ENCODE measurements at places on chromosomes 3 and 15.

- DNase-seq: no peak
Observed at GRCh38 chr3:171981271-171981605, 58.1 kb upstream of the FNDC3B start.

DNA sequence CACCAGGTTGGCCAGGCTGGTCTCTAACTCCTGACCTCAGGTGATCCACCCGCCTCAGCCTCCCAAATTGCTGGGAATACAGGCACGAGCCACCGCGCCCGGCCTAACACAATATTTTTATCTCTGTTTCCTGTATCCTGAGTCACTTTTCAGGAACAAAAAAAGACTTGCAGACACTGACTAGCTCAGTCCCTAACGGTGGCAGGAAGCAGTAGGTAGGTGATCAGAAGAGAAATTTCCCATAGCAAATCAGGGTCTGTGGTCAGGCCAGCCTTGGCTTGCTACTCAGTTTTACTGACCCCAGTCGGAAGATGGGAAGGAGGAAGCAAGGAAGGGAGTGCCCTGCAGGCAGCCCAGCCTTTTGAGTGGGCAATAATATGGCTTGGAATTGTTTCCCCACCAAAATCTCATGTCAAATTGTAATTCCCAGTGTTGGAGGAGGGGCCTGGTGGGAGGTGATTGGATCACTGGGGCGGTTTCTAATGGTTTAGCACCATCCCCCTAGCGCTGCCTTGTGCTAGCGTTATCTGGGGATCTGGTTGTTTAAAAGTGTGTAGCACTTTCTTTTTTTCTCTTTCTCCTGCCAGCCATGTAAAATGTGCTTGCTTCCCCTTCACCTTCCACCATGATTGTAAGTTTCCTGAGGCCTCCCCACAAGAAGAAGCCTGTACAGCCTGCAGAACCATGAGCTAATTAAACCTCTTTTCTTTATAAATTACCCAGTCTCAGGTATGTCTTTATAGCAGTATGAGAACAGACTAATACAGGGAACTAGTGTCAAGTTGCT lies 19.5 kb upstream of the CDCP1 start:
- no peak for DNase-seq

DNA sequence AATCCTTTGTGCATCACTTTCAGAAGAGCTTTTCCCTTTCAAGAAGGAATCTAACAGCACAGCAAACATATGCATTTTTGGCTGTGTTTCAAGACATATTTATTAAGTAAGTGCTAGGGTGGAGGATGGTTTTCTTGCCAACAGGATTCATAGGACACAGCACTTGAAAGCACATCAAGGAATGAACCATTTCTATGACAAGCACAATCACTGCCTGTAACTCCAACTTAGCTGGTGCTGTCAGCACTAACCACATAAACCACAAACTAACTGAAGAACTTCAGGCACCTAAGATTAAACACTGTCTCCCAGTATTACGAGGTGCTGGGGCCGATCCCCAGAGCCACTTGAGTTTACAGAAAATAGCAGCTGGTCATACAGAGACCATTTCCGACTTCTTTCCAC lies 35.4 kb upstream of the SPRED1 start:
- DNase-seq: no peak

GRCh38 chr3:45980229-45980813 lies 15.3 kb downstream of the FYCO1 start:
- DNase-seq: no peak

GRCh38 chr3:97935842-97936241 lies 36.4 kb downstream of the RIOX2 start:
- no peak for DNase-seq

GRCh38 chr3:140384028-140384771 lies 293.7 kb upstream of the TRIM42 start:
- no peak for DNase-seq

- DNase-seq: peak; percentile 85
Observed at GRCh38 chr15:45522328-45523165, at the start of gene SLC30A4. Gene SLC30A4 (minus strand): TSS chr15:45522755. CDS start chr15:45522354, 401 bp downstream.

GRCh38 chr3:43885908-43886618 lies 195.3 kb downstream of the ABHD5 start:
- no peak for DNase-seq

GRCh38 chr3:38575279-38575843 lies 74.1 kb downstream of the SCN5A start:
- no peak for DNase-seq

GRCh38 chr3:43221076-43221475 lies 65.3 kb upstream of the SNRK start:
- DNase-seq: no peak

DNA sequence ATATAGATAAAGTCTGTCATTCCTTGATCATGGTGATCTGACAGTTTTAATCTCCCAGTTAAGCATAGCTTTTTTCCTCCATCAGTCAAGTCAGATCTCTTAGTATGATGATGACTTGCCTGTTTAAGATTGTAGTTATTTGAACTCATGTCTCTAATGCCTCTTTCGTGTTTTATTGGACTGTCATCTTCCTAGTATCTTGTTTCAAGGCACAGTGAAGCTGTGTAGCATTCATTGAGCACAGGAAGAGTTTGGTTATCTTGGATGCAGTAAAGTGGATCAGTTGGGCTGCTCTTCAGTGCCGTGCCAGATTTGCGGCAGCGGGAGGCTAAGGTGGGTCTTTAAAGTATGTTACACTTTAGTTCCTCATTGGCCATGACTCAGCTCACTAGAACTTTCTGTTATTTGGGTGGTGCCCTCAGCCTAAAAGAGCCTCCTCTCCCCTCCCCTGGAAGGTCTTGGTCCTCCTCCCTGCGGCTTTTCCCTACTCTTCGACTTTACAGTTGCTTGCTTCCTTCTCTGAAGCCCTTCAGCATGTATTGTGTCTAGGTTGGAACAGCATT lies 45.7 kb upstream of the SKOR1 start:
- DNase-seq: no peak

GRCh38 chr3:184801241-184801785 lies 10.7 kb upstream of the VPS8 start:
- no peak for DNase-seq

GRCh38 chr3:73435055-73435454 lies 189.7 kb downstream of the PDZRN3 start:
- DNase-seq: no peak

DNA sequence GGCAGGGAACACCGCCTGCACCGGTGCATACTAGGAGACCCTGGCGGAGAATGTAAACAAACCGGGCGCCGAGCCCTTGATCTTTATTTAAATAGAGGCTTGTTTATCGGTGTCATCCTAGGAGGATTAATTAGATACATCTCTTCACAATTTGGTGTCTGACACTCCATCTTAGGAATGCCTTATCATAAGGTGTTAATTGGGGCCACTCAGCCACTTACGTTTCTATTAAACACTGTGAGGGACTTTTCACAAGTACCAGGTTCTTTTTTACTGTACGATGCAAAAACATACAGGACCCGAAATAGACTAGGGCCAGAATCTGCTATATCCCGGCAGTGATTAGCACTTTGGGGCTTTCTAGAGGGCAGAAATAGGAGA lies 8.0 kb downstream of the EOMES start:
- DNase-seq: no peak

DNA sequence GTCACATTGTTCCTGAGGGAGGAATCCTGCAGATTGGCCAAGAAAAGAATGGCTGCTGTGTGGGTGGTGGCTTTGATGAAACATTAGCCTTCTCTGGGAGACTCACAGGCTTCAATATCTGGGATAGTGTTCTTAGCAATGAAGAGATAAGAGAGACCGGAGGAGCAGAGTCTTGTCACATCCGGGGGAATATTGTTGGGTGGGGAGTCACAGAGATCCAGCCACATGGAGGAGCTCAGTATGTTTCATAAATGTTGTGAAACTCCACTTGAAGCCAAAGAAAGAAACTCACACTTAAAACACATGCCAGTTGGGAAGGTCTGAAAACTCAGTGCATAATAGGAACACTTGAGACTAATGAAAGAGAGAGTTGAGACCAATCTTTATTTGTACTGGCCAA lies 6.1 kb downstream of the PTX3 start:
- no peak for DNase-seq

DNA sequence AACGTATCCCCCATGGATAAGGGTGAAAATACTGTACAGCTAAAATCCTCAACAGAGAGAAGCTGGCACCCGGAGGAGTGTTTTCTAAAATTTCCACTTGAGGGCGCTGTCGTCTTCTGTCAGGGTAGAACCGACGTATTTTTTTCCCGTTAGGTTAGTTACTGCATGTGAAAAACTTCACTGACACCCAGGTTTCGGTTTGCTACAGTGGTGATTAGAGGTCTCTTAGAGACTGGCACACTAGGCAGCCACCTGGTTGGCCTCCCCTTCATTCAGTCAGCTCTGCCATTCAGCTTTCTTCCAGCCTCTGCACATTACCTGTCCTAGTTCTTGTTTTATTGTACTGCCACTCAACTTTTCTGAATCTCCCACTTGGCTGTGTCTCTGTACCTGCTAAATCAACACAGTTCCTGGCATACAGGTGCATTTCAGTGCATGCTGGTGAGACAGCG lies 18.4 kb downstream of the CCK start:
- DNase-seq: peak; percentile 11

- no peak for DNase-seq
Observed at GRCh38 chr3:170360466-170360865, 3.0 kb downstream of the SKIL start.

GRCh38 chr3:187918081-187918644 lies 172.9 kb upstream of the BCL6 start:
- no peak for DNase-seq

DNA sequence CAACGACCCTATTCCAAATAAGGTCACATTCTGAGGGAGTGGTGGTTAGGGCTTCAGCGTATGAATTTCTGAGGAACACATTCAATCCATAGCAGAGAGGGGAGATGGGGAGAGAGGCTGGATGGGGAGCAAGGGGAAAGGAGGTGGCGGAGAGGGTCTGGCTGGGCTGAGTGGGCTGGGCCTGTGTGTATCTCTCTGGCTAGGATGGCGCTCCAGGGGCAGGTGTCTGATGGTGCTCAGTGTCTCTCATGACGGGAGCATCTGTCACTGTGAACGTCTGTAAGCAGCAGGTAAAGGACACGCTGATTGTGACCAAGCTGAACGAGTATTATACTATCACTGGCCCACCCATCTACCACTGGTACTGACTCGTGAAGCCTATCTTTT lies 159.6 kb downstream of the XXYLT1 start:
- no peak for DNase-seq

- DNase-seq: no peak
Observed at GRCh38 chr3:58041182-58041825, 33.1 kb downstream of the FLNB start.

GRCh38 chr3:105904678-105905284 lies 36.0 kb upstream of the CBLB start:
- DNase-seq: no peak

GRCh38 chr15:34791701-34792100 lies 3.6 kb downstream of the ACTC1 start:
- no peak for DNase-seq

DNA sequence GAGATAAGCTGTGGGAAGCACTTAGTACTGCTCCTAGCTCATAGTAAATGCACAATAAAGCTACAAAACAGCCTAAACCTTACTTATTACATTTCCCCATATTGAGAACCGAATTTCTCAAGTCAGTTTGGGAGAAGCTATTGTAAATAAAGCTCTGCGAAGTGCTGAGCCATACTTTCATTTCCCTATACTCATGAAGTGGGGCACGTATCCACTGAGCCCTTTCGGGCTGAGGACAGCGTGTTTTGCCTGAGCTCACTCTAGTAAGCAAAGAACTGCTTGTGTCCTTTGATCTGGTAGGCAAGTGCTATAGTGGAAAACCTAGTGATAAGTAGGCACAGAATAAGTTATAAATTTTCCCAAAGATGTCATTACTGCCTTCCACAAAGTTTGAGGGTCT lies 165.0 kb downstream of the RSL24D1 start:
- no peak for DNase-seq

GRCh38 chr15:38768970-38769369 lies 204.4 kb upstream of the RASGRP1 start:
- no peak for DNase-seq

GRCh38 chr3:153209596-153209995 lies 47.6 kb downstream of the RAP2B start:
- no peak for DNase-seq

All from C1 segment of cervical spinal cord (tissue), 14 donors.